Posterior cingulate gyrus (tissue), 11 donors: ENCODE measurements at places on chromosomes 11 and 22.

- no peak for DNase-seq
These were observed 60.1 kb upstream of the PHF21B start for GRCh38 chr22:45069925-45070324.

- DNase-seq, result no peak
These were observed 104.5 kb downstream of the EFCAB6 start for GRCh38 chr22:43707648-43708047.

DNA sequence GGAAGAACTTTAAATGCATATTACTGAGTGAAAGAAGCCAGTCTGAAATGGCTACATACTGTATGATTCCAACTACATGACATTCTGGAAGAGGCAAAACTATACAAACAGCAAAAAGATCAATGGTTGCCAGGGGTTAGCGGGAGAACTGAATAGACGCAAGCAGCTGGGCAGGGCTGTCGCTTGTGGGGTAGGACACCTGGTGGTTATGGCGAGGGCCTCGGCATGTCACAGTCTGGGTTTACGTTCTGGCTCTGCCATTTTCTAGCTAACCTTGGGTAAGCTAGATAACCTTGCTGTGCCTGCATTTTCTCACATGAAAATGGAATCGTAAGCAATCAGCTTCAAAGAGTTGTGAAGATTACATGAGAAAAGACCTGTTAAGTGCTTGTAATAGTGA lies 55.2 kb upstream of the SYT13 start:
- DNase-seq, result no peak

GRCh38 chr11:17649261-17649660 lies 70.1 kb upstream of the MYOD1 start:
- no peak for DNase-seq

GRCh38 chr22:47280301-47280700 lies 517.9 kb downstream of the TBC1D22A start:
- no peak for DNase-seq

GRCh38 chr11:75531325-75531724 lies 5.6 kb upstream of the GDPD5 start:
- DNase-seq, result no peak

DNA sequence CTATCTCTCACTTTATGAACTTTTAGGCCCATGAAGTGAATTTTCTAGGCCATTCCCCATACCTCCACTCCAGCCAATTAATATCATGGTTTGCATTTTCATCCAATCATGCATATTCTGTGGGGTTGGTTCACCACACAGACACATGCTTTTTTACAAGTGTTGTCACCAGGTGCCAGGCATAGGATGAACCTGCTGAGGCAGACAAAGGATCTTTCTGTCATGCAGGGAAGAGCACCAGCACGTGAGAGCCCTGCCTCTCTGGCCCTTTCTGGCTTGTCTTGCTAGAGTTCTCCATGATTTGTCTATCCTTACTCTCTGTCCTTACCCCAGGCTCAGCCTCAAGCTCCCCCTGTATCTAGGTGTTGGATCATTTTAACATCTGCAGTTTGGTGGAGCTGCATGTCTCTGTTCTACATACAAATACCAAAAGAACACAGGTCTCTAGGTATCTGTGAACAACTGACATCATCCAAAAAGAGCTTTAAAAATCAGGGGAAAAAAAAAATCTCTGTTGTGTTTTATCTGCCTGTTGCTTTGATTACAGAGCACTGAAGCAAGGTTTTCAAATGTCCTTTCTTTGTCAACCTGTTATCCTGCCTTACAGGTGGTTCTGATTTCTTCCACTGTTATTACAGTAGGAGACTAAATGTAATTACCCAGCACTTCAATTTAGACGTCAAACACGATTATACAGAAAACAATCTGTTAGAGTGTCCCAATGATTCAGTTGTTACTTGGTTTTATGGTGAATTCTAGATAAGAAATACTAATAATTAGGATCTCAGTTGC lies 58.4 kb upstream of the GRAMD1B start:
- no peak for DNase-seq

DNA sequence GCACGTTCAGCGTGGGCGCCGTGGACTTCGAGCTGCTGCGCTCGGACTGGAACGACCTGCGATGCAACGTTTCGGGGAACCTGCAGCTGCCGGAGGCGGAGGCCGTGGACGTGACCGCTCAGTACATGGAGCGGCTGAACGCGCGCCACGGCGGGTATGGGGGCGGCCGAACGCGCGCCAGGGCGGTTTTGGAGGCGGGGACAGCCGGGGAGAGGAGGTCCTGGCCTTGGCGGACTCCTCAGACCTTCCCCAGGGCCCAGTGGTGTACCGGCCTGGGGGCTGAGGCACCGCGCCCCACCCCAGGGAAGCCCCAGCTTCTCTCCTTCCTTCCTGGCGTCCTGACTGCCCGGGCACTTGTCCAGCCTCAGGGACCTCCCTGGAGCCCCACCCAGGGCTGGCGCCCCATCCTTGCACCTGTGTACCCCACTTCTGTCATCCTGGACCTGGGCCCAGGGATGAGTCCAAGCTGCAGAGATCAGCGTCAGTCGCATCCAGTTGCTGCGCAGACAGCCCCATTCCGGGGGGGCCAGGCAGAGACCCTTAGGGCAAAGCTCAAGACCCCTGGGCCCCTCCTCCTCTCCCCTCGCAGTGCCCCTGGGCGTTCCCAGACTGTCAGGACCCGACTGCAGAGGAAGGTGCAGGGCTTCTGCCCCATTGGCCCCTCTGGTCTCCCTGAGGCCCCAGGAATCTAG lies 8.0 kb downstream of the B4GALNT4 start:
- DNase-seq, result peak; percentile 27

- DNase-seq, result peak; percentile 80
These were observed 593.2 kb downstream of the INSC start for GRCh38 chr11:15707971-15708370.

- no peak for DNase-seq
These were observed 816 bp upstream of the PHRF1 start for GRCh38 chr11:575313-575995.
